Thyroid gland (tissue), 4 donors: ENCODE measurements at places on chromosomes 13 and 19. TPM values are rescaled to one million over a fixed set of nuclear protein-coding genes. Genes with fewer than 3 reads are reported as not detected.

Gene SBK2
- total RNA-seq = not detected

Gene N4BP2L1
- 16.0 TPM for total RNA-seq

Gene CEACAM3
- not detected for total RNA-seq

Gene C19orf38
- not detected for total RNA-seq

Gene ONECUT3
- total RNA-seq = not detected

Gene RUBCNL
- total RNA-seq = 2.0 TPM

Gene PGLYRP1
- total RNA-seq = not detected

DNA sequence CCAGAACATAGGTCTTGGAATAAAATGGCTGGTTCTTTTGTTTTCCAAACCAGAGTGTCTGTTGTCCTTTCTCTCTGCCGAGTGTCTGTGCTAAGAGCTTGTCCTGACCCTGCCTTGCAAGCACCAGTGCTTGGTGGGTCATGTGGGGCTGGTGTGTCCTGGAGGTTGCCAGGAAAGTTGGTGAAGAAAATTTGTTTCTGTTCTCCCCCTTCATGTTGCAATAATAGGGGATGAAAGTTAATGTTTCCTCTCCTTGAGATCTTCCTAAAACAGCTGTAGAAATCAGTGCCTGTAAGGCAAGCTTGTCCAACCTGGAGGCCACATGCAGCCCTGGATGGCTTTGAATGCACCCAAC, 2.7 kb downstream of the HAMP start:
- DNase-seq = no peak
- no peaks in the 10 kb centered on the region for H3K36me3 ChIP-seq
- no peaks in the 10 kb centered on the region for H3K27me3 ChIP-seq
- H3K4me1 ChIP-seq = peaks cover 13% of the 10 kb centered on the region
- no peak overlapping the region for H3K4me3 ChIP-seq

DNA sequence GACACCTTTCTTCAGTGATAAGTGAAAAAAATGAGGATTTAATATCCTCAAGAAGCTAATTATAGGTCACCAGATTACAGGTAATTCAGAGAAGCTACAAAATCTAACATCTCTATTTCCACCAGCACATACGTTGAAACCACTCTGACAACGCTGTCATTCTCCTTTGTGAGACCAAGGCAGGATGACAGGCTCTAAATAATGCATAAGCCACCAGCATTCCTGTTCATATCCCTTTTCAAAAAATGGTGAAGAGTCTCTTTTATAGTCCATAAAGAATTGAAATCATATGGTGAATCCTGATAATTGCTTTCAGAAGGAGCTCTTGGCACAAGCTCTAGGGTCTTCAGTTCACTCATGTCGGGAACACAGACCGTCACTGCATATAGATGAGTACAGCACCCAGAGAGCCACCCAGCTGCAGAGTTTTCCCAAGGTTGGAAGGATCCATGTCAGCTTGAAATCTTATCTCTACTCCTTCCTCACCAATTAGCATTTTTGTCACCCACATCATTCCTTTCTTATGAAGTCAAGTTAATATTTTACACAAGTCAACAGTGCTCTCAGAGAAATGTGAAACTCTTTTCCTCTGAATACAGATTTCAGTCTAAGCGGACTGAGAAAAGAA, 431.4 kb downstream of the TBC1D4 start:
- no peaks in the 10 kb centered on the region for H3K36me3 ChIP-seq
- H3K27ac ChIP-seq = no peak overlapping the region
- DNase-seq = no peak

- no peak overlapping the region for H3K4me3 ChIP-seq
- H3K4me1 ChIP-seq = no peaks in the 10 kb centered on the region
- H3K27me3 ChIP-seq = no peaks in the 10 kb centered on the region
Observed at GRCh38 chr13:94677799-94678198, 34.5 kb downstream of the SOX21 start.

GRCh38 chr19:13959962-13960862, 7.9 kb downstream of the DCAF15 start:
- H3K4me1 ChIP-seq = no peaks in the 10 kb centered on the region
- H3K36me3 ChIP-seq = peaks cover 67% of the 10 kb centered on the region
- no peak overlapping the region for H3K4me3 ChIP-seq
- H3K27me3 ChIP-seq = no peaks in the 10 kb centered on the region

DNA sequence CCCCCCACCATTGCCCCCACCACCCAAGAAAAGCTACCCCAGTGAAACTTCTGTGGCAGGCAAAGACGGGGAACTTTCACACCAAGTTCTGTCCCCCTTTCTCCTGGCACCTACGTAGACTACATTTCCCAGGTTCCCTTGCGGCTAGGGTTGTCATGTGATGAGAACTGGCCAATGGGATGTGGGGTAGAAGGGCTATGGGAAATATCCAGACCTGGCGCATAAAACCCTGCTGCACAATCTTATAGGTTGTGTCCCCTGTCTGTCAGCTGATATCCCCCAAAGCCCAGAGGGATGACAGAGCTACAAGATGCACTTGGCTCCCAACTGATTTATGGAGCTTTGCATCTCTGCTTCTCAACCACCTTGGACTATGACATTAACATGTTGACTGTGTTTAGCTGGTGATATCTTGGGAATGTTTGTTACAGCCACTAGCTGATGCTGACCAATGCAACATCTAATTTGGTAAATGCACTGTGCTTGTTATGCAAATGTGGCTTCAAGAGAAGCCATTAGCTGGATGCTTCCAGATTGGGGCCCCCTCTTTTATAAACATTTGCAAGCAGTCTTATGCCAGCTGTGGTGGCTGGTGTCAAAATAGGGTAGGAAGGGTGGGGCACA, 6.1 kb downstream of the SH2D3A start:
- no peak for DNase-seq
- peaks cover 8% of the 10 kb centered on the region for H3K4me1 ChIP-seq
- no peak overlapping the region for H3K4me3 ChIP-seq
- H3K36me3 ChIP-seq = no peaks in the 10 kb centered on the region
- H3K27me3 ChIP-seq = no peaks in the 10 kb centered on the region
- no peak overlapping the region for H3K27ac ChIP-seq

DNA sequence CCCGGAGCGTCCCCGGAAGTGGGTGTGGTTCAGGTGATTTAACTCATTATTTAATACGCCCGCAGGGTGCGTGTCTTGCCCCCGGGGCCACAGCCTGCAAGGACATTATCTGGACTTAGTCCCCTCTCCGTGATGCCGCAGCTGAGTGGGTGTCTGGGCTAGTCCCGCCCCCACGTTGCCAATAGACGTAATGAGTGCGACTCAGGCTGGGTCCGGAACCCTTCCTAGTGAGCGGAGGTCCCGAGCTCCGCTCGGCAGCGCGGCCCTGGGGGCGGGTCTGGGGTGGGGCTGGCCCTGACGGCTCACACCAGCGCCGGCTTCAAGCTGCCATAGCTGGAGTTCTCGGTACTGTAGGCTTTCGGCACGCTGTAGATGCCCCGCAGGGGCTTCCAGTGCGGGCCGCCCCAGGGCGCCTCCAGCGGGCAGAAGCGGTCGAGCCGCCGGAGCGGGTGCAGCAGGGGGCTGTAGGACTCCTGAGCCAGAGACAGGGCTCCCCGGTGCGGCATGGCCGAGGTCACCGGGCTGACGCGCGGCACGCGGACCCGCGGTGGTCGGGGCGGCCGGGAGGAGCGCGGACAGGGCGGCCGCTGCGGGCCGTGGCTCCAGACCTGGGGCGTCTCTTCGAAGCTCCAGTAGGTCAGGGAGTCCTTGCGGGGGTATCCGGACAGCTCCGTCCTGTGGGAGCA, 918 bp upstream of the LHB start:
- peak; percentile 25 for DNase-seq
- no peak overlapping the region for H3K27ac ChIP-seq
- H3K4me1 ChIP-seq = peaks cover 17% of the 10 kb centered on the region
- no peaks in the 10 kb centered on the region for H3K36me3 ChIP-seq
- H3K27me3 ChIP-seq = no peaks in the 10 kb centered on the region
- H3K4me3 ChIP-seq = peak overlapping the region; percentile 25

DNA sequence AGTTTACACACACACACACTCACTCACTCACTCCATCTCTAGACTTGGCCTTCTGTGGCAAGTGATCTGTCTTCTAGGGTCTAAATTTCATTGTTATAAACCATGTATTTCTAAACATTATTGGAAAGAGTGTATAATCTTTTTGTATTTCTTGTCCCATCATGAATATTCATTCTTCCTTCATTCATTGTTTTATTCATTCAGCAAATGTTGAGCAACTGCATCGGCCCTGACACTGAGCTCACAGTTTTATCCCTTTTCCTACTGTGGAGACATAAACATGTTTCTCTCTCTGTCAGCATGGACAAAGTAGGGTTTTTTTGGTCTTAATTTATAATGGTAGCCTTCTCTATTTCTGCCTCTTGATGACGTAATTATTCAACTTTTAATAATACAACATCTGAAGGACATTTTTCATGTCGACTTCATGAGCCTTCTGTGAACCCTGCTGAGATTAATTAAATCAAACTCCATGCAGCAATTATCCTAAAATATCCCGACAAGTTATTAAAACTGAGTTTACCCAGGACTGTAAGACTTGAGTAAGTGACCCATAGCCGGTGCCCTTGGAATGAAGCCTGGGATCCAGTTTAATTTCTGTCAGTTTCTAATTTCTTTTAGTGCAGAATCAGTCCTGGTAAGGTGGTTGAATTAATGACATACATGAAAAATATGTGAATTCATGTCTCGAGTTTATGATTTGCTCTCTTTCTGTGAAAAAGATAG, 7.3 kb downstream of the SPATA13 start:
- no peaks in the 10 kb centered on the region for H3K36me3 ChIP-seq
- no peak for DNase-seq
- peak overlapping the region; percentile 74 for H3K27ac ChIP-seq
- peaks cover 15% of the 10 kb centered on the region for H3K4me1 ChIP-seq
- no peaks in the 10 kb centered on the region for H3K27me3 ChIP-seq
- H3K4me3 ChIP-seq = no peak overlapping the region

DNA sequence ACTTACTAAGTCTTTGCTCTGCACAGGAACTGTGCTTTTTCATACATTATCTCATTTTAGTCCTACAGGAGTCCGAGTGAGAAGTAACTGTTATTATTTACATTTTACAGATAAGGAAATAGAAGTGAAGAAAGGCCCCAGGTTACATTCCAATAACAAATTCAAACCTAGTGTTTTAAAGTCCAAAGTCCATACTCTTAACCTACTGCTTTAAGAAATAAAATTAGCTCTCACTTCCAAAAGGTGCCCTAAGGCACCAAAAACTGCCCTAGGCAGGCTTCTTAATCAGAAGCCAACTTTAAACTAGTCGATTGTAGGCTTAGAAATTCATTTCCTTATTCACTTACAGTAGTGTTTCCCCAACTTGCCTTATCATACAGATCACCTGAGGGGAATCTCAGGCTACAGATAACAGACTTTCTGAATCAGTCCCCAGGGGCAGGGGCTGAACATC, 555.9 kb downstream of the DIAPH3 start:
- H3K36me3 ChIP-seq = no peaks in the 10 kb centered on the region
- H3K27me3 ChIP-seq = no peaks in the 10 kb centered on the region
- H3K4me1 ChIP-seq = no peaks in the 10 kb centered on the region
- no peak for DNase-seq

- no peak overlapping the region for H3K4me3 ChIP-seq
- no peaks in the 10 kb centered on the region for H3K27me3 ChIP-seq
- no peak overlapping the region for H3K27ac ChIP-seq
- no peaks in the 10 kb centered on the region for H3K36me3 ChIP-seq
- no peak for DNase-seq
- H3K4me1 ChIP-seq = no peaks in the 10 kb centered on the region
Observed at GRCh38 chr13:33855371-33855895, 37.5 kb downstream of the RFC3 start.

GRCh38 chr19:17327068-17327653, 7.5 kb downstream of the ANO8 start:
- H3K4me1 ChIP-seq = peaks cover 10% of the 10 kb centered on the region
- H3K4me3 ChIP-seq = no peak overlapping the region
- no peak for DNase-seq

DNA sequence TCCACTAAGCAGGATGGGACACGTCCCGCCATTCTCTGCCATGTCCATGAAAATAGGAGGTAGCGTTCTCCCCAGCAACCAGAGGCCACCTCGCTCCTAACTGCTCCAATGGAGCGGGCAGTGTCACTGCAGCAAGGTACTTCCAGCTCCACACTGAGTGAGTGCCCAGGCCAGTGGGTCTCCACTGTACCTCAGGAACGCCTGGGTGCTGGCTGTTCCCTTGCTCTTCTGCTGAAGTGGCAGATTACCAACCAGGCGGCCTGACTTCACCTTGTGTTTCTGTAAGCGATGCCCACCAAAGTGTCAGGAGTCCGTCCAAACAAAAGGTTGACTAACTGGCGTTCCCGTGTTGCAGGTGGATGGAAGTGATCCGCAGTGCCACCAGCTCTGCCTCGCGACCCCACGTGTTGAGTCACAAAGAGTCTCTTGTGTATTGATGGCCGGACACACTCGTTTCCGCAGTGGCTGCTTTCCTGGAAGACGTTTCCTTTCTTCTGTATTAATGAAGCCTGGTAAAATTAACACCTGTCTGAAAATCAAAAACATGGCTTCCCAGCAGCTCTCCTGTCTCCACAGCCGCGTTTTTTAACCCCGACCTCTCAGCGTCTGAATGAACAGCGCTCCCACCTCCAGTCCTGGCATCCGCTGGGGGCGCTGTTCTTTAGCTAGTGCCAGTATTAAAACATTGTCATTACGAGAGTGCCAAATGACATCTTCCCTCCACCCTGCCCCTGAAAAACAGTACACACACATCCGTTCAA, 128.8 kb downstream of the STK24 start:
- H3K36me3 ChIP-seq = peaks cover 27% of the 10 kb centered on the region
- no peak overlapping the region for H3K4me3 ChIP-seq
- peaks cover 40% of the 10 kb centered on the region for H3K4me1 ChIP-seq
- no peak overlapping the region for H3K27ac ChIP-seq

DNA sequence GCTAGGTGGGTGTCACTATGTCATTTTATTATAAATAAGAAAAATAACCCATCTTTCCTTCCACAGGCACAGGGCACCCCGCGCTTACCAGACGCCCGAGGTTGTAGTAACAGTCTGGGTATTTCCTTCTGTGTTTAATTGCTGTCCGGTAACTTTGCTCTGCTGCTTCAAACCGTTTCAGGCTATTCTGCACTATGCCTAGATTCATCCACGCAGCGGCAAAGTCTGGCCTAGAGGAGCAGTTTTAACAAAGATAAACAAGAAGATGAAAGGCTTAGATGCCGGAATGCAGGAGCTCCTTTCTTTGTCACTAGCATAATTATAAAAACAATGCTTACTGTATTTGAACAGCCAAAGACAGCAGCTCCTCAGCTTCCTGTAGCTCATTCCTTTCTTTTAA, 36.9 kb upstream of the GGACT start:
- no peaks in the 10 kb centered on the region for H3K4me1 ChIP-seq
- H3K27ac ChIP-seq = no peak overlapping the region
- no peaks in the 10 kb centered on the region for H3K27me3 ChIP-seq

DNA sequence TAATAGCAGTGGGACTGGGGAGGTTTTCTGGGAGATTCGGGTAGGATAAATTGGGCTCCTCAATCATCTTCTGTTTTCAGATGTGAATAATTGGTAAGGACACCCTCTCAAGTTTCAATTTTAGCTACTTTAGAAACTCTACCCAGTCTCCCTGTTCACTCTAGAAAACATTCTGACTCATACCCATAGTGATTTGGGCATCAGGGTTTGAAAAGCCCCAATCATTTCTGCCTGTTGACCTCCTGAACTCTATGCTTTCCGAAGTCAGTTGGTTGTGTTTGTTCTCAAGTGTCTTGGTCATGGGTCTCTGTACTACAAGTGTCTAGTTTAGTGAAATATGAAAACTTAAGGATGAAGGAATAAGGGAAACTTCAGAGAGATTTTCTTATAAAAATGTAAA, 911.3 kb upstream of the GPC6 start:
- no peak for DNase-seq
- H3K27ac ChIP-seq = no peak overlapping the region
- H3K4me3 ChIP-seq = no peak overlapping the region
- no peaks in the 10 kb centered on the region for H3K36me3 ChIP-seq
- no peaks in the 10 kb centered on the region for H3K4me1 ChIP-seq

GRCh38 chr13:88000239-88000638, 329.1 kb downstream of the SLITRK5 start:
- no peak for DNase-seq
- H3K27ac ChIP-seq = no peak overlapping the region
- H3K27me3 ChIP-seq = no peaks in the 10 kb centered on the region
- no peaks in the 10 kb centered on the region for H3K36me3 ChIP-seq
